ENCODE measurements at places on chromosomes 5 and 9.

DNA sequence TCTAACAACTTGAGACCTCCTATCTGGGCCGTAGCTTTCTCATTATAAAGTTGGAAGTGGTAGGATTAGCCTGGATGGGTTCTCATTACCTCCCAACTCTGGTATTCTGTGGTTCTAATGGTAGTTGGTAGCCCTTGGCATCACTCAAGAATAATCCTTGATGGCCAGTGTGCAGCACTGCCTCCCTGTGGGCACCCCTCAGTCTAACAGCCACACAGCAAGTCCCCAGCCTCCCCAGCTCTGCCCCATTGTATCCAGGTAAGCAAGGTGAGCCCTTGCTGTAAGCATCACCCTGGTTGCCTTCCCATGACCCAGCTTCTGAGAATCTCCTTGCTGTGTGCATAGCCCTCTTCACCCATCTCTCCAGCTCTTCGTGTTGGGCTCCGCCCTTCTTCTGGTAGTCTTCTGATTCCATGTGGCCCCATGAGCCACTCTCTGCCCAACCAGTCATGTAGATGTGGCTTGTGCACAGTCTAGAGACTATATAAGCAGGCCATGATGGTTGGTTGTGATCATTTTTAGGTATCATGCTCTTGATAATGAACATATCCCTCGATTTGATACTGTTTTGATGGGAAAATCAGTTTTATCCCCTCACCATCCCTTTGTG, 57.6 kb upstream of the GRHPR start:
- no peak for DNase-seq

GRCh38 chr5:54676481-54677340, 159.2 kb downstream of the SNX18 start:
- DNase-seq = no peak

DNA sequence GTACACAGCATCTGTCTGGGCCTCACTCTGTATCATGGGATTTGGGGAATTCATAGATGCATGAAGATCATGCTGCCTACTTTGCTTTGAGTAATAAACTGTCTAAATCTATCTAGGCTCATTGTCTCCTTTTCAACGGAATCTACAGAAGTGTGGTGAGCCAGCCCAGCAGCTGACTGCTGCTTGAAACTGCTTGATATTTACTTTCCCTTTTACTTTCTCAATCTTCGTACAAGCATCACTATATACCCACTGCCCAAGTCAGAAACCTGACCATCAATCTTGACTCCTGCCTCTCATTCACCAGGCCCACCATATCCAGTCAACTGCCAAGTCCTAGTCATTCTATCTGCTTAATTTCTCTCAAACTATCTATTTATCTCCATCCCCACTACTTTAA, 142.9 kb downstream of the NR2F1-AS1 start:
- no peak for DNase-seq

GRCh38 chr9:15231788-15232635, 75.0 kb downstream of the TTC39B start:
- peak; percentile 22 for DNase-seq

DNA sequence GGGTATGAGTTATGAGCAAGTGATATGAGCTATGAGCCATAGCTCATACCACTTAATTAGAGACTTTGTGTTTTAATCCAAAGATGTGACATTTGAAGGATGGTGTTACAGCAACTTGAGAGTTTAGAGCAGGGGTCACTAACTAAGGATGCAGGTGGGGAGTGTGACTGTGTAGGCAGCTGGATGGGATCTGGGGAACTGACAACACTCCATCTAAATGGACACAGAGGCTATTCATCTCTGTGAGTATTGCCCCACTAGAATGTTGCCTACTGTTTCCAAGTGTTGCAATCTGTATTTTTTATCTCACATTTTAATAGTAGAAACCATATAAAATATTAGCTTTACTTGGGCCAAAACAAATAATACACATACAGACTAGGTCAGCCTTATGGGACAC, 488.1 kb upstream of the DAB2 start:
- no peak for DNase-seq

GRCh38 chr9:98775831-98776441, 20.4 kb downstream of the ANKS6 start:
- peak; percentile 50 for DNase-seq

DNA sequence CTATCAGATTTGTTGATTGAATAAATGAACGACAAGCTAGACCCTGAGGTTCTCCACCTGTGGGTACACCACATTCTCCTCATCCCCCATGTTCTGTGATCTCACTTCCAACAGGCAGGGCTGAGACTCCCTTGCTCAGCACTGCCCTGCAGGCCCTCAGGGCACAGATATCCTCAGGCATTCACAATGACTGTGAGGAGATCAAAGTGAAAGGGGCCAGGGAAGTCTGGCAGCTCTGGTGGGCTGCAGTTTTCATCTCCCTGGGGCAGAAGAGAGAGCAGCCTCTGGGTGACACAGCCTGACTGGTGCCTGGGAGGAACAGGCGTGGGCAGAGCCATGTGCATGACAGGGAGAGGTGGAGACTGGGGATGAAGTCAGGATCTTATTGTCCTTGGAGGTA, 142.4 kb upstream of the C9orf72 start:
- DNase-seq = no peak

GRCh38 chr5:73812962-73813588, 187.1 kb downstream of the ARHGEF28 start:
- no peak for DNase-seq

DNA sequence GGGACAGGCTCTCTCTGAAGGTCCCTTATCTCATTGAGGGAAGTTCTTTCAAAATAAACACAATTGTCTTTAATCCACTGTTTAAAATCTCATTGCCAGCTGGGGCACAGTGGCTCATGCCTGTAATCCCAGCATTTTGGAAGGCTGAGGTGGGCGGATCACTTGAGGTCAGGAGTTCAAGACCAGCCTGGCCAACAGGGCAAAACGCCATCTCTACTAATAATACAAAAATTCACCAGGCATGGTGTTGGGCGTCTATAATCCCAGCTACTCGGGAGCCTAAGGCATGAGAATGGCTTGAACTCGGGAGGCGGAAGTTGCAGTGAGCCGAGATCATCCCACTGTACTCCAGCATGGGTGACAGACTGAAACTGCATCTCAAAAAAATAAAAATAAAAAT, 8.3 kb upstream of the NDFIP1 start:
- DNase-seq = no peak

- DNase-seq = no peak
These were observed 484.8 kb downstream of the ZSWIM6 start for GRCh38 chr5:61816585-61817450.

- DNase-seq = no peak
These were observed 100.6 kb downstream of the ARHGAP26 start for GRCh38 chr5:142870532-142871362.

DNA sequence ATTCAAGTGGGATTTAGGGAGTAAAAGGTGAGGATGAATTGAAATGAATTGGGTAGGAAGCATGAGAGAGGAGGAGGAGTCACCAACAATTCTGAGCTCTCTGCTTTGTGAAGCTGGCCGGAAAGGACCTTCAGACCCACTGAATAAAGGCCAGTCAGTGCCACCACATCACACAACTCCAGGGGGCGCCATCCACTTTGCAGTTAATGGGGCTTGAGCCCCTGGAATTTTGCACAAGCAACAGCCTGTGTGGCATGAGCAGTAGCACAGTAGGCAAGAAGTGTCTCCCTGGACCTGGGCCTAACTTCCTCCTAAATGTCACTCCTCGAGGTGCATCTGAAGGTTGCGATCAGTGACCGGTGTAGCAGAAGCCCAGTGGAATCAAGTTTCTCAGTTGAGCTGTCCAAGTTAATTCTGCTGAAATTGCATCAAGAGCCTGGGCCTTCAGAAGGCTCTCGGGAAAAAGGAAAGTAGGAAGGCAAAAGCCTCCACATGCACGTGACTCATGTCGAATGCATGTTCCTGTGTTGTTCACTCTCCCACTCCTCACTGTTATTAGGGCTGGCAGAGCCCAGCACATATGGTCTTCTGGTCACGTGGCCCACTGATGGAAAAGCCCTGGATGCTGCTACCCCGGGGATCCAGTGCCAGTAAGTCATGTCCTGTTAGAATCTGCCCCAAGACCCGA, 27.8 kb upstream of the GLIS3 start:
- DNase-seq = no peak

DNA sequence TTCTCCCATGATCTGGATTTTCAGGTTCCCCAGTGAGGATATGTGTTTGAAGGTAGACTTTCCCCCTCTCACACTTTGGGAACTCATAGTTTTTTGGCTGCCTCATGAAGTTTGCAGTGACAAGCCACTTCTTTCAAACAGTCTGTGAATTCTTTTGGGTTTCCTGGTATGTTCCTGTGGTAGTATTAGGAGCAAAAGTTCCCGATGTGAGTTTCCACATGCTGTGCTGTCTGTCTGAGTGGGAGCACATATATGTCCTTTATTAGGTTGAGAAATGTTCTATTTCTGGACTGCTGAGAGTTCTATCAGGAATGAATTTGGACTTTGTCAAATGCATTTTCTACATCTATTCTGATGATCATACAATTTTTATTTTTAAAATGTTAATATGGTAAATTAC, 273.2 kb upstream of the TARS1 start:
- DNase-seq = no peak

DNA sequence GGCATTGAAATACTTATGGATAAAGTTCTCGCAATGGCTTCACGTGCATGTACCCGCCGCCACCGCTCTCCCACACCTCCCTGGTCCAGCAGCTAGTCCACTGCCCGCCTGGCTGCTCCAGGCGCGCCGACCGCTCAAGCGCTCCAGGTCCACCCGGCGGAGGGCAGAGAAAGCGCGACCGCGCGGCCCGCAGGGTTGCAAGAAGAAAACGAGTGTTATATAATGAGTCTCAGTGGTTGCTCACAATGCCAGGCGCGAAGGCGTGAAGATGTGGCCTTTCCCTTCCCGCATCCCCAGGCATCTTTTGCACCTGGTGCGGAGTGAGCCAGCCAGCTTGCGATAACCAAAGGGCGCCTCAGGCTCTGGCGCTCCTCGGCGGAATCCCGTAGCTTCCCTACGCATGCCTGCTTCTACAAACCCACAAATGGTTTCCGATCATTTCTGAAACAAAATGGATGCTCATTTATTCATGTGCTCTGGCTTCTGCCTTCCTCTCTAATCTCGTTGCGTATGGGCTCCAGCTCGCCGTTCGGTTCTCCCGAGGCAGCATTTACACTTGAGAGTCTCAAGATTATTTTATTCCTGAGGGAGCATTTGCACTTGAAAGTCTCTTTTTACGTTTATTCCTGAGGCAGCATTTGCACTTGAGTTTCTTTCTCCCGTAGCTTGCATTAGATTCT, 25.7 kb downstream of the CDKN2A start:
- DNase-seq = no peak

DNA sequence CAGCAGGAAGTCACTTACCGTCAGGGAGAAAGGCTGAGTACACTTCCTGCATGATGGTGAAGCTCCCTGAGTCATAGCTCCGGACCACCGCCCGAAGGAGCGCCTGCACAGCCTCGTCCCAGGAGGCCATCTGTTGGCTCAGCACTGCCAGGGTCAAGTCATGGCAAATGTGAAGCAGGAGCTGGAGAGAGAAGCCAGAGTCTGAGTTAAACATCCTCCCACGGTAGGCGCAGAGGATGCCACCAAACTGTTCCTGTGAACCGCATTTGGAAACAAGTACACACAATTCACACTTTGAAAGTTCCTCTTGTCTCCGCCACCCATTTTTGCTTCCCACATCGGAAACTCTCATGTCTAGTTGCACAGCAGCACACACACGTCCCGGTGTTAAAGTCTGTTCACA, 33.9 kb downstream of the CNOT8 start:
- DNase-seq = no peak

DNA sequence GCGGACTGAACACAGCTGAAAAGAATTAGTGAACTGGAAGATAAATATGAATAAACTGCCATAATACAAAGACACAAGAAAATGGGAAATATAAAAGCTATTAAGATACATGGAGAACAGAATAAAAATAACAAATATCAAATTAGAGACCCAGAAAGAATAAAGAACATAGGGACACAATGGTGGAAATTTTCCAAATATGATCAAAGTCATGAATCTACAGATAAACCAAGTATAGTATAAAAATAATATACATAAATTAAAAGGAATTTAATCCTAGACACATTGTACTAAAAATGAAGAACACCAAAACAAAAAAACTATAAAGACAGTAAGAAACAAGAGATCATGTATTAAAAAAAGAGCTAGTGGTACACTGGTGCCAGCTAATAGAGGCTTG, 194.9 kb downstream of the MLLT3 start:
- no peak for DNase-seq

DNA sequence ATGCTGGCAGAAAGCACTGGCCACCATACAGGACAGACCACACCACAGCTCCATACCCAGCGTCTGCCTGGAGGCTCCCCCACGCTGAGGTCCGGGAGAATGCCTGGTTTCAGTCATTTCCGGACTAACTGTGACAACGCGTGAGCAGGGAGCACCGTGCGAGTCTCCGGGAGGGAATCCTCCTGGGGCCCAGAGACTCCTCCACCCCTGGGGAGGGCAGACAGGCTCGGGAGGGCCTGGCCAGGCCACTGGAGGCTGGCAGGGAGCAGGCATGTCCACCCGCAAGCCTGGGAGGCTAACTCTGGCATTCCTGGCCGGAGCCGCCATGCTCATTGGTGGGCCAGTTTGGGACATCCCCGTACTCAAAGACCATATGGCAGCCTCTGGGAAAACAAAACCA, 6.5 kb downstream of the BRD3OS start:
- DNase-seq = no peak
